NCI-H2081 (cell line): ENCODE measurements at places on chromosomes 4 and X.

DNA sequence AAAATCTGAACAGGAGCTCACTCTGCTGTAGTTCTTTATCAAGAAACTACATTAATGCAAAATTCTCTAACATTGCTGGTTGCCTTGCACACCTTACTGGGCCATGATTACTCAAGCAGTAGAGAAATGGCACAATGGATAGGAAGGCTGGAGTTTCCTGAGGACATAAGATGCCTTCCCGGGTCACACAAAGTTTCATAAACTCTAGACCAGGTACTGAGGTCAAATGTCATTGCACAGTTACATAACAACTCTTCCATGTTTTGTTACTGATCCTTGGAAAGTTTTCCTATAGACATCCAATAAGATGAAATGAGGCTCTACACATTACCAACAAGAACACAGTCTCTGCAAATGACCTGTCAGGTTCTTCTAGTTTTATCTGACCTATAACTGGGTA lies 9.9 kb downstream of the TEC start:
- no peak for DNase-seq

DNA sequence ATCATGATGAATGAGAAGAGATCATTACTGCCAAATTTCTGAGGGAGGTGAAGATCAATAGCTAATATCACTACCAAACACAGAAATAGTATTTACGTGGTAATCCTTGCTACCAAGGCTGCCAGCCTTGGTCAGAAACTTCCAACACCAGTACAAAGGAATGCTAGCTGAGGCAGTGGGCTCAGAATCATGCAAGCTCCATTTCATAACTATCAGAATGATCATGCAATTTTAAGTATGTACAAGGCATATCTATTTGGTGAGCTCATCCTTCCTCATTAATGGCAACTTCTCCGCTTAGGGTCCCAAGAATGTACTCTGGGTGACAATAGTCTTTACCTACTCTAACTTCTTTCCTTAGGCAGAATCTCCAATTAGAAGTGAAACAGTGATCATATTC lies 135.0 kb downstream of the GPC3 start:
- DNase-seq, result no peak

DNA sequence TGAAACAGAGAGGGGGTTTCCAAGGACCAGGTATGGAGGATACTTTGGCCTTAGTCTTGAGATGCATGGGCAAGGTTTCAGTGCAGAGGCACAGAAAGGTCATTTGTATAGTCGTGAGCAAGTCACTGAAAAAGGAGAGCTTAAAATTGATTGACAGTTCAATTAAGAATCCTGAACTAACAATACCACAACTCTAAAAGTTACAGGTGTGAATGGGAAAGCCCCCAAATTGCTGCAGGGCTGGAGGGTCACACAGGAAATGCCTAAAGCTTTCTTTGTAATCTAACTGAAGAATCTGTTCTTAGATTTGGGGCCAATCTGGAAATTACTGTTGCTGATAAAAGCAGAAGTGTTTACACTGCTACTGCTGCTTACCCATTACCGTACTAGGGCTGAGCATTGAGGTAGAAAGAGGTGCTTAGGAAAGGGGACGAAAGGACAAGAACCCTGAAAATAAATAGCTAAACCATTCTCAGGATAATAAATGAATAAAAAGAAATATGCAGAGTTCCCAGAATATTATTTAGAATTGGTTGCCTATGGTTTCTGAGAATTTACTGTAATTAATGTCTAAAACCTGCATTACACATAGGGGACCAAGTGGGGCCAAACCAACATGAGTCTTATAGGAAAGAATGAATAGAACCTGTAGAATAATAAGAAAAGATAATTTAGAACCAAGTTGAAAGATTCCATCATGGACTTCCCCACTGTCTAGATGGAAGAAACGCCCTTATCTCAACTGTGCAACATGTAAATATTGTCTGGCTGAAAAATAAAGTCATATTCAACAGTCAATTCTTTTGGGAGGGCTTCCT lies 91.9 kb upstream of the PPP1R2C start:
- no peak for DNase-seq

DNA sequence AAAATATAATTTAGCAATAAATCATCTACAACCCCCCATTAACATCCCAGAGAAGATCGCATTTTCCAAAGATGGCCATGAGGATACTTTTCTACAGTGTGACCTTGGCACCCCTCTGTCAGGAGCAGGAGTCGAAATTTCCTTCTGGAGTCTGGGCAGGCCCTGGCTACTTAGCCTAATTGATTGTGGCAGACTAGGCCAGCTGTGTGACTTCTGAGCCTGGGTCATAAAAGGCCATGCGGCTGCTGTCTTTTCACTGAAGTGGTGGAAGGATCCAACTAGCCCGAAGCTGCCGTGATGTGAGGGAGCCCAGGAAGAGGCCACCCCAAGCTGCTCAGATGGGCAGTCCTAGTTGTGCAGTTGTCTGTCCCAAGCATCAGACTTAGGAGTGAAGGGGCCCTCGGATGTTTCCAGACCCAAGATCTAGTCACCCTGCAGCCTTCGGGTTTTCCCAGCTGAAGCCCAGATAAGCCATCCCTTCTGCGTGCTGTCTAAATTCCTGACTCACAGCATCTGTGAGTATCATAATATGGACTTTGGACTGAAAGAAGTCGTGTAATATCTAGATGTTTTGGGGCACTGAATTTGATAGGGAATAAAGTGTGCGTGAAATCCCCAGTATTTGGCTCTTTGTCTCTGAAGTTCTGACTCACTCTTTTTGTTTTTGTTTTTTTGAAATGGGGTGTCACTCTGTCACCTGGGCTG lies 21.0 kb downstream of the PDK3 start:
- DNase-seq, result no peak

DNA sequence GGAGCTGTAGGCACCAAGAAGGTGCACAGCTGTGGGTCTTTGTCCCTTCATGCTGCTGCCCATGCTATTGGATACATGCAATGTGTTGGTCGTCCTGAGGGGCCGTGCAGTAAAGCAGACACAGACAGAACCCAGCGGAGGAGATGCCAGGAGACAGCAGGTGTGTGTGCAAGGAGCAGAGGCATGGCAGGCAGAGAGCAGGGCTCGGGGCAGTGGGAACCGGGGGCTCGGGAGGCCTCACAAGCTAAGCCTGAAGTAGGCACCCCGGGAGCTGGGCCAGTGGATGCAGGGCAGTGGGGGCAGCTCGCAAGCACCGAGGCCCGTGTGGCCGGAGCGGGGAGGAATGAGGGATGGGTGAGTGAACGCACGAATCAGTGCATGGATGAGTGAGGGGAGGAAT lies 13.2 kb downstream of the HTRA3 start:
- DNase-seq, result no peak

DNA sequence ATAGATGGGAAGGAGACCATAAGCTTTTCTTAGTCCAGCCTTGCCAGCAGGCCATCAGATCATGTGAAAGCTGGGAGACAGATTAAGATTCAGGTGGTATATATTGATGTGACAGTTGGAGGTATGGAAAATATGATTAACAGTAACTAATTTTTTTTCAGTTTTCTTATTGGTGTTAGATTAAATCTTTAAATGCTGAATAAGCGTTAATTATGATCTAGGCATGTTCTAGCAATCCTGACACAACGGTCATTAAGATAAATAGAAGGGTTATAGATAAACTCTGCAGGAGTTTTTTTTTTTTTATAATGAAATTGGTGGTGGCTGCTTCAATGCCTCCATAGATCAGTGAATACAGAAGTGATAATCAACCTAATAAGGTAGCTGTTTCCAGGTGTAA lies 649.5 kb upstream of the TENM3 start:
- no peak for DNase-seq

GRCh38 chr4:6984612-6985425 lies 58.4 kb upstream of the TADA2B start:
- DNase-seq, result no peak

DNA sequence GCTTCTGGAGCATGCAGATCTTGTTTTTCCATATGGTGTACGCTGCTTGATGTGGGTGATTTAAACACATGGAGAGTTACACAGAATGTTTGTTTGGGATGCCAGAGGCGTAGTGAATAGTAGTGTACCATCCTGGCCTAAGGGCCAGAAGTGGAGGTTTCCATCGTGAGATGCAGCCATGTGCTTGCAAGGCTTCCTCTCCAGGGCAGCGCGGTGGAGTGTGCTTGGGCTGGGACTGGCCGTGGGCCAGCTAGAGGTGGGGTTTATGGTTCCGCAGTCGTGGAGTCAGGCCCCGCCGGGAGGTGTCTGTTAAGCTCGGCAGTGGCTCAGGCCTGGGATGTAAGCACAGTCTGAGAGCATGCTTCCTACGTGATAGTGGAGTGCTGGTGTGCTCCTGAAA lies 14.0 kb downstream of the STOX2 start:
- no peak for DNase-seq

- no peak for DNase-seq
Measured at GRCh38 chr4:119543779-119544178, 84.8 kb downstream of the PDE5A start.

DNA sequence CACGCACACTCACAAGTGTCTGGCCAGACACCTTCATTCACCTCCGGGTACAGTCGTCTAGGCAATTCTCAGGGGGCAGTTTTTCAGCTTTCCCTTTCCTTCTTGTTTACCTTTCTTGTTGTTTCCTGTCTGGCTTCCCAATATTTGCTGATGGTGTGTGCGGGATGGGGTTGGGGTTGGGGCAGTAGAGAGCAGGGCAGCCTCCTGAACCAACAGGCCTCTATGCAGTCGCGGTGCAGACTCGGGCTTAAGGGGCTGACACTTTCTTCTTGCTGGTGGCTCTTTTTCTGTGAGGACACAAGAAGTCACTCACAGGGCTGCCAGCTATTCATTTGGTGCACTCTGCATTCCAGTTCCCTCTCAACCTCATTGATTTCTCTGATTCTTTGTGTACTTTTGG lies 56.4 kb downstream of the NBDY start:
- no peak for DNase-seq

GRCh38 chr4:72809208-72809607 lies 240.2 kb upstream of the ADAMTS3 start:
- no peak for DNase-seq

GRCh38 chr4:76570141-76570973 lies 135.3 kb downstream of the SHROOM3 start:
- DNase-seq, result no peak

GRCh38 chr4:168570466-168570865 lies 73.6 kb downstream of the PALLD start:
- no peak for DNase-seq

DNA sequence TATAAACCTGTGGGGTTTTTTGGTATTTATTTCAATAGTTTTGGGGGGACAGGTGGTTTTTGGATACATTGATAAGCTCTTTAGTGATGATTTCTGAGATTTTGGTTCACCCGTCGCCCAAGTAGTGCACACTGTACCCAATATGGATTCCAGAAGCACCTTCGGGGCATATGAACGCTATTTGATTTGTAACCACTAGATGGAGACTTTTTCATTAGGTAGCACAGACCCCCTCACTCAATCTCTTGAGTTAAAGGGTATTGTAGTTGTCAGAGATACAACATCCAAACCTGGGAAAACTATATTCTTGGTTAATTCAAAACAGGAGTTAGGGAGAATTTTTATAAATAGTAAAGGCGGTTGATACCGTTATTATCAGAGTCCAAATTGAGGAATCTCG lies 79.8 kb downstream of the SPANXN3 start:
- peak; percentile 13 for DNase-seq

DNA sequence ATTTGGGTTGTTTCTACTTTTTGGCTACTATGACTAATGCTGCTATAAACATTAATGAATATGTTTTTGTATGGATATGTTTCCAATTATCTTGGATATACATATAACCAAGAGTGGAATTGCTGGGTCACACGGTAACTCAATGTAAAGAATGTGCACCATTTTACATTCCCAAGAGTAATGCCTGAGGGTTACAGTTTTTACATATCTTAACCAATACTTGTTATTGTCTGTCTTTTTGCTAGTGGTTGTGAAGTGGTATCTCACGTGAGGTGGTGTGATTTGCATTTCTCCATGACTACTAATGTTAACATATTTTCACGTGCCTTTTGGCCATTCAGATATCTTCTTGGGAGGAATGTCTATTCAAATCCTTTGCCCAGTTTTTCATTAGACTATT lies 200.3 kb upstream of the MAB21L2 start:
- DNase-seq, result no peak

DNA sequence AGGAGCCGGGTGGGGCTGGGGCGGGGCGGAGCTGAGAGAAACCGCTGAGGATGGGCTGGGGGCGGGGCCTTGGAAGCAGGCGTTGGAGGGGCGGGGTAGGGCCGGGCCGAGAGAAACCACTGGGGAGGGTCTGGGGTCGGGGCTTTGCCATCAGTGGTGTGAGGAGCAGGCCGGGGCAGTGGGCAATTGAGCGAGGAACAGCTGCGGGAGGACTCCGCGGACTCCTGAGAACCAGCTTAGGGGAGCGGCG lies 1.3 kb upstream of the EOLA2 start:
- DNase-seq, result no peak

GRCh38 chrX:107691024-107691448 lies 62.7 kb downstream of the PRPS1 start:
- no peak for DNase-seq

DNA sequence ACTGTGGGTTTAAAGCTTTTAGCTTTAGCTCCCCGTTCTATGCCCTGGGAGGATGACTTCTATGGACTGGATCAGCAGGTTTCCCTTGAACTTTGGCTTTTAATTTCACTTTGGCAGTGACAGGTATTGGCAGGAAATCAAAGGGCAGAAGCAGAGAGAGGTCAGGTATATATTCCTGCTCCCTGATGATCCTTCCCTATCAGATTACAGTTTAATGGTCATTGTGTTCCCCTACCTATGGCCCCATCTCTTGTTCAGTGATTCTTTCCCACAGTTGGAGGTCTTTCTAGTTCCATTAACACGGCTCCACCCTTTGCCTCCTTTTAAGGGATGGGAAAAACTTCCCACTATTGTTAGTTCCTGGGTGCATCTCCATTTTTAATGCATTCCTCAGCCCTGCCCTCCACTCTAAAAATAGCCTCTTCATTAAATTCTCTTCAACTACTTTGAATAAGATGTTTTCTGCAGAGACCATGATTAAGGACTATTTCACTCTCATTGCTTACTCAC lies 107.8 kb upstream of the TMEM47 start:
- no peak for DNase-seq

GRCh38 chr4:79588679-79589078 lies 180.7 kb upstream of the GK2 start:
- DNase-seq, result no peak

DNA sequence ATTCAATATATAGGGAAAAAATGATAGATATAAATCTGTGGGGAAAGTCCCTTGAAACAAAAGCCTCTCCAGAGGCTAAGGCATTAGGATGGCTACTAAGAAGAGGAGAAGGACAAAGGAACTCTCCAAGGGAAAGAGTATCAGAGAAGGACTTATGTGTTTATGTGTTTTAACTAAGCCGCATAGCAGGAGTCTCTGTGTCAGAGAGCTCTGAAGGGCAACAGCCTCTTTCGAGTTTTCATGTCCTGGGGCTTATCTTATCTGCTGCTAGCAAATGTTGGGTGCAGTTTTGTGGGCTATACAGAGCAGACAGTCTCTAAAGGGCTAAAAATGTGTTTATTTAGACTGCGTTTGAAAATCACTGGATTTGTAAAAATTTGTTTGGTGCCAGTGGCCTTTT lies 1145.6 kb upstream of the DIAPH2 start:
- DNase-seq, result no peak

- no peak for DNase-seq
Measured at GRCh38 chr4:23956601-23957364, 66.9 kb upstream of the PPARGC1A start.
